Gastrocnemius medialis (tissue), 4 donors: ENCODE measurements at places on chromosomes 1 and 21. TPM values are rescaled to one million over a fixed set of nuclear protein-coding genes. Genes with fewer than 3 reads are reported as not detected.

GRCh38 chr1:115189814-115190539 is 100.7 kb upstream of the TSPAN2 start:
- H3K4me3 ChIP-seq: no peak overlapping the region
- H3K27ac ChIP-seq: peak overlapping the region; percentile 86
- DNase-seq: peak; percentile 38

GRCh38 chr1:47915677-47916353 is 81.4 kb downstream of the TRABD2B start:
- no peaks in the 10 kb centered on the region for H3K27me3 ChIP-seq
- H3K27ac ChIP-seq: no peak overlapping the region
- H3K4me3 ChIP-seq: no peak overlapping the region

- H3K4me1 ChIP-seq: no peaks in the 10 kb centered on the region
- H3K27me3 ChIP-seq: no peaks in the 10 kb centered on the region
- H3K36me3 ChIP-seq: no peaks in the 10 kb centered on the region
- DNase-seq: no peak
- no peak overlapping the region for H3K27ac ChIP-seq
Measured at GRCh38 chr1:113576271-113576670, 183.0 kb downstream of the PHTF1 start.

GRCh38 chr1:116433275-116434257 is 60.5 kb downstream of the ATP1A1 start:
- no peaks in the 10 kb centered on the region for H3K27me3 ChIP-seq
- H3K27ac ChIP-seq: peak overlapping the region; percentile 87
- peaks cover 11% of the 10 kb centered on the region for H3K4me1 ChIP-seq
- H3K36me3 ChIP-seq: no peaks in the 10 kb centered on the region
- H3K4me3 ChIP-seq: peak overlapping the region; percentile 7

DNA sequence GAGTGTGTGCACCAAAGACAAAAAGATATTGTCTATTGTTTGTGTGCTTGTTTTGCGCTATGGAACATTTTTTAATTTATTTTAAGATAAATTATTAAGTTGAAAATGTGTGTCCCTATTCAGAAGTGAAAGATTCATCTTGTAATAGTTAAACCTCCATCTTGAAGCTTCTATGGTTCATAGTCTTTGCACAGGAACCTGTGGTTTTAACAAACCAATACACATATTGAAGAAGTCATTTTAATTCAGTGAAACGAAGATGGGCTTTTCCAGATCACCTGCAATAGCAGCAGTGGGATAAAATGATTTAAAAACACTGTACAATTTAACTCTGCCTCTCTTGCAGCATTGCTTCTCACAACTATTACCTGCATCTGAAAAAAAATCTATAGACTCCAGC is 42.6 kb upstream of the QSOX1 start:
- H3K27ac ChIP-seq: no peak overlapping the region
- H3K27me3 ChIP-seq: no peaks in the 10 kb centered on the region
- no peaks in the 10 kb centered on the region for H3K36me3 ChIP-seq
- no peaks in the 10 kb centered on the region for H3K4me1 ChIP-seq
- no peak for DNase-seq

The FCAMR gene
- total RNA-seq: not detected

The EEIG2 gene
- 1.6 TPM for total RNA-seq
